ENCODE measurements at places on chromosomes 12 and 14.

DNA sequence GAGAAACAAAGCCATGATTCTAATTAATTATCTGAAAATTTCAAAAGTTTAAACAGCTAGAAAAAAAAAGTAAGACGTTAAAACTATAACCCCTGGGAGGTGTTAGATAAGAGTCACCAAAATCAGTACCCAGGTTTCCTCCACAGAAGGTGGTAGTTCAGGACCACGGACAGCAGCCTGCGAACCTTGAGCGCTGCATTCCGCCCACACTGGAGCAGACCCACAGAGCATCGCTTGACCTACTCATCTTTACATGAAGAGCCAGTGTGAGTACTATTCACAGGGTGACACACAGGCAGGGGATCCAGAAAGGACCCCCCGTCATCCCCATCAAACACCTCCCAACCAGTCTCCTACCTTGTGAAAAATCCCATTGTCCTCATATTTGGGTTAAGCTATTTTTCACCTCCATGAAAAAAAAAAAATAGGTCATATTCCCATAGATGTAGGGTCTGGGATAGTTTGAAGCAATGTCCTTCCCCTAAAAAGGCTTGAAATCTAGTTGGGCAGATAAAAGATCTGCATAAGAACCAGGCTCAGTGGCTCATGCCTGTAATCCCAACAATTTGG lies 8.8 kb upstream of the CHGA start:
- no peak for DNase-seq

DNA sequence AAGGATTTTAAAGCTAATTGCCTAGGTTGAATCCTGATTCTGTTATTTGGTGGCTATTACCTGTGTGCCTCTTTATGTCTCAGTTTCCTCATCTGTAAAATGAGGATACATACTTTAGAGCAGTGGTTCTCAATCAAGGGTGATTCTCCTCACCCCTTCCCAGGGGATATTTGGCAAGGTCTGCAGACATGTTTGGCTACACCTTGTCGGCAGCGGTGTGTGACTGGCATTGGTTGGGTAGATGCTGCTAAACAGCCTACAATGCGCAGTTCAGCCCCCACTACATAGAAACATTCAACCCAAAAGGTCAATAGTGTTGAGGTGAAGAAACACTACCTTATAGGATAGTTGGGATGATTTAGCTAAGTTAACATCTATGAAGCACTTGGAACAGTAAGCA lies 23.4 kb downstream of the LDHB start:
- DNase-seq = no peak

DNA sequence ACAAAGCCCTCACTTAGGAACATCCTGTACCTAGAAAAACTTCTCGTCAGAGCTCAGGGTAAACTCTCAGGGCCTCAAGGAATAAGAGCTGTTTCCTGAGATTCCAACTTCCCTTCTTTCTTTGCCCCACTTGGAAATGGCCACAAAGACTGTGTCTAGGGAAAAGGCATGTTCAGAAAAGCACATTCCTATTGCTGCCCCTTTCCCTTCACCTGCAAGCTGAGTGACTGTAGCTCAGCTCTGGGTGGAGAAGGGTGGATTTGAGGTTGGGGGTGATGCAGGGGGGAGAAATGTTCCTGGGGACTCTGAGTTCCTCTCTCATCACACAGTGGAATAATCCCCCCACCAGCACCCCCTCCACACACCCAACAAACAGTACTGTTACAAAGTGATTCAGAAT lies 6.8 kb downstream of the ENDOU start:
- DNase-seq = no peak

DNA sequence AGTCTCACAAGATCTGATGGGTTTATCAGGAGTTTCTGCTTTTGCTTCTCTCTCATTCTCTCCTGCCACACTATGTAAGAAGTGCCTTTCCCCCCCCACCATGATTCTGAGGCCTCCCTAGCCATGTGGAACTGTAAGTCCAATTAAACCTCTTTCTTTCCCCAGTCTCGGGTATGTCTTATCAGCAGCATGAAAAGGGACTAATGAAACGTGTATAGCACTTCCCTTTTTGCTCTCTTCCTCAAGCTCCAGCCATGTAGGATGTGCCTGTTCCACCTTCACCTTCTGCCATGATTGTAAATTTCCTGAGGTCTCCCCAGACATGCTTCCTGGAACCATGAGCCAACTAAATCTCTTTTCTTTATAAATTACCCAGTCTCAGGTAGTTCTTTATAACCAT lies 7.0 kb upstream of the CRACR2A start:
- DNase-seq = no peak

DNA sequence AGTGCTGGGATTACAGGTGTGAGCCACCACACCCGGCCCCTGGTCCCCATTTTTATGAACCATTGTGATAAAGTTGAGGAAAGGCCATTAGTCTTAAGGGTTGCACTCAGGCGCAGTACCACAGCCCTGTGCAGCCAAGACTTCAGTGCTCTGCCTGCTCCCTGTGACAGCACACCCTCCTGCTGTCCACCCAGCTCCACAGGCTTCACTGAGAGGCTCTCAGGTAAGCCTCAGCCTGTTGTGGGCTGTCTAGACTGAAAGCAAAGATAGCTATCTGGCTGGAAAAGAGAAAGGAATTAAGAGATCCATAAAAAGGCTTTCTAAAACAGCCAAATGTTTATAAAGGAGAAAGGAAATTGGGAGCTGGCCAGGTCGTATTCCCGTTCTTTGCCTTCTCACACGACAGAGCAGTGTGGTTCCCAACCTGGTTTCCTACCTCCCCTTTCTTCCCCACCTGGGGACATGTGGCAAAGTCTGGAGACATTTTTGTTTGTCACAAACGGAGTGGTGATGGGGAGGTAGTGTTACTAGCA lies 19.1 kb upstream of the DNM1L start:
- DNase-seq = no peak

GRCh38 chr12:16606201-16606849 lies 363 bp upstream of the LMO3 start:
- DNase-seq = peak; percentile 62

Data from NCI-H526 treated with DMSO at 0.1 percent for 48 hours (cell line).